Right renal pelvis (tissue), 4 donors: ENCODE measurements at places on chromosomes 5 and 9. TPM values are rescaled to one million over a fixed set of nuclear protein-coding genes. Genes with fewer than 3 reads are reported as not detected.

- DNase-seq: no peak
Measured at GRCh38 chr5:88045931-88046461, 222.6 kb downstream of the TMEM161B start.

Gene PRRX2
- 1.1 TPM for polyA plus RNA-seq

DNA sequence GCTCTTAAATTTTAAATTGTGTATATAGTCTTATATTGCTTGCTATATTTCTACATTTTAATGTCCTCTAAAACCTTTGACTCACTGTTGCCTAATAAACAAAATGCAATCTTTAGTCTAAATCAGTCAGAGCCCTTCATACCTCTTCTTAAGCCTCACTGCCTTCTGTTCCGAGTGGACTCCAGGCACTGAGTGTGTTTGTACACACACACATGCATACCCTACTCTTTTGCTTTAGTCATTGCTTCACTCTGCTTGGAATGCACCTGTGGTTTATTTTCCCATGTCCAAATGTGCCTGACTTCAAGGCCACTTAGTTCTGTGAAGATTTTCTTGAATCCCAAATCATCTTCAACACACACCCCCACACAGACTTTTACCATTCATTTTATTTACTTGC, 60.9 kb downstream of the SLC12A2 start:
- DNase-seq: no peak

Gene CATSPER3
- polyA plus RNA-seq: 1.1 TPM

DNA sequence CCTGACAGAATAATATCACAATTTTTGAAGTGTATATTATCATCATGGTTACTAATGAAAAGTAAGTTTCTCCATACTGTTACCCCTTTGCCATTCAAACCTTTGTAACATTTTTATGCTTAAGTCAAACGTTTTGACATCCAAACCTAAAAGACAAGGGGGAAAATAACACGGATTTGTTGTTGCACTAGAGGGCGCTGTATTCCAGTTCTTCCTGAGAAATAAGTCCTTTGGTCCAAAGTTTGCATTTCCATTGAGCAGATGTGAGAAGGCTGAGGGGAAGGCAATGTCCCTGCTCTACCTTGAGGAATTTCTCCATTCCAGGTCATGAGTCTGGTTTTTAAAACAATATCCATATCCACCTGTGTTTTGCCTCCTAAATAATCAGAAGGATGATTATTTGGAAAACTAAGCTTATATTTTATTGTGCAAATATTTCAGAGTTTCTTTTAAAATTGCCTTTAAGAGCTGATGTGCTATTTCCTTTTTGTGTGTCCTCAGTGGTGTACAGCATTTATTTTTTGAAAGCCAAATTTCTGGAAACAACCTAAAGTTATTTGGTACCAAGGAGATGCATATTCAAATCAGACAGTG, 9.7 kb downstream of the LECT2 start:
- DNase-seq: peak; percentile 56

DNA sequence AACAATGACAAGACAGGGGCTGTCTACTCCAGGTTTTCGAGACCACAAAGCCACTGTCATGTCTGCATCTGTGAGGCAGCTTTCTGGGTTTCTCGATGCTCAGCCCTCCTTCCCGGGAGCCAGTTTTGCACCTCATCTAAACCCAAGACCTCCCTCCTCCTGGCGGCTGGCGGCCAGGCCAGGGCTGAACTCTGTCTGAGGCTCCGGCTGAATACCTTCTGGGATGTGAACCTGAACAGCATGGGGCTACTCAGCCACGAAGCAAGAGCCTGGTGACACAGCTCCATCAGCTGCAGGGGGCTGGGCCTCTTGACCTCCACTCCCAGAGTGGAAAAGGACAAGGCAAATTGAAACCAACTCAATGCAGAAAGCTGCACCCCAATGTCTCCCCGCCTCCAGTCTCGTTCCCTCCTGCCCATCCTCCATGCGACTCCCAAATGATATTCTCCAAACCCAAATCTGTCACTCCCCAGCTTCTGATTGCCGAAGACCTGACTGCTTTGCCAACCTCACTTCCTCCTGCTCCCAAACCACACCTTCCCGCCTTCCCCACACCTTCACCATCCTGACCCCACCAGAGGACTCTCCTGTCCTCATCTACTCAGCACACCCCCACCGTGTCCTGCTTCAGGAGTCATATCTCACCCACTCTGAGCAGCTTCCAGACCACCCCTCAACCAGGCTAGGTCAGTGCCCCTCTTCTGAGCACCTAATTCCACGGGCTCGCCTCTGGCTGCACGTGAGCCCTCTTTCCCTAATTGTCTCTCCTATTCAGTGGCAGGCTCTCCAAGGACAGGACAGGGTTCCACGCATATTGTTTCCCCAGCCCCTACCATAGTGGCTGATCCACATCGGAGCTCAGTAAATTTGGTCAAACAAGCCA, 4.5 kb downstream of the ANKS6 start:
- no peak for DNase-seq

- DNase-seq: no peak
Measured at GRCh38 chr5:103353581-103353980, 95.0 kb downstream of the MACIR start.

- no peak for DNase-seq
Measured at GRCh38 chr9:79149585-79149984, 422.2 kb upstream of the TLE4 start.

GRCh38 chr5:33073881-33074327, 362.8 kb downstream of the NPR3 start:
- DNase-seq: no peak

DNA sequence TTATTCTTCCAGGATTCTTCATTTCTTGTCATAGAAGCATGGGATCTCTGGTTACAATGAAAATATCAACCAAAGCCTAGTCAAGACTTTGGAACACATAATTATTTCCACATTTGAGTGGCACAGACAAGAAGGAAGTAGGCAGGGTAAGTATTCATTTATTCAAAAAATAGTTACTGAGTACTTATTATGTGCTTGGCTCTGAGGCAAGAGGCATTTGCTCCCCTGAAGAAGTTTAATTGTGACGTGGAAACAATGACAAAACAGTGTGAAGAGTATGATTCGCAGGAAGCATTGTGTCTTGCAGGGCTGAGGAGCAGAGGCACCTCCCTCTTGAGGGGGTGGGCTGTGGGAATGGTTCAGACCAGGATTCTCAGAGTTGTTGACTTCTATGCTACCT, 45.0 kb upstream of the TNFSF15 start:
- DNase-seq: no peak

- DNase-seq: no peak
Measured at GRCh38 chr5:159430361-159431012, 100.2 kb upstream of the IL12B start.

- no peak for DNase-seq
Measured at GRCh38 chr9:2125906-2126305, 110.8 kb downstream of the SMARCA2 start.

Gene ACOT12
- polyA plus RNA-seq: 0.43 TPM

DNA sequence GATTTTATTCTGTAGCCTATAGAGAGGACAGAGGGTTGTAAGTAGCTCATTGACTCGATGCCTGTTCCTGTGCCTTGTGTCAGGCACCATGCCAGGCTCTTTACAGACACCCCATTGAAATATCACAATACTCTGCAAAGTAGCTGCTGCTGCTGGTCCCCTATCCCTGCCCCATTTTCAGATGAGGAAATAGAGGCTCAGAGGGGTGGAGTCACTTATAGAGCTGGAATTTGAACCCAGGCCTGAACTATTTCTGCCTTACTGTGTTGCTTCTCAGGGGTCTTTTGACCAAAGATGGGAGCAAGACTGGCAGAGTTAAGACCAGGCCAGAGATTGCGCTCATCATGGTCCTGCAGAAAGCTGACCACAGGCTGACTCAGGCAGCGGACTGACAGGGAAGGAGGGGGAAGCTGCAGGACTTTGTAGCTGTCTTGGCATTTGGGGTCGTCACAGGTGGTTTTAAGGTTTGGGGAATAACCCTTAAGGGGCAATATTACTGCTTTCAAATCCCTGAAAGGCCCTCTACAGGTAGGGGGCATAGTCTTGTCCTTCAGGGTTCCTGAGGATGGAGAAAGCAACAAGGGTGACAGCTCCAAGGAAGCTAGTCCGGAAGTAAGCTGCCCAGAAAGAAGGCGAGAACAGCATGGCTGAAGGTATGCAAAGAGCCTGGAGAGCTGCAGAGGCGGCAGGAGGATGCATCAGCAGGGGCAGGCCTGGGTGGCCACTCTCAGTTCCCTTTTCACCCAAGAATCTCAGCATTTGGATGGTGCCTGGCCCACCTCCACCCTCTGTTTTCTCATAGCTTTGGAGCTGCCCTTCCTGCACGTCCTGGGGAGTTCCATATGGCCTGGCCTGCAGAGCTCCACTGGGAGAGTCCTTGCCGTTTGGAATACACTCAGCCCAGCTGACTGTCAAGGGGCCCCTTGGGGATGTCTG, 18.3 kb upstream of the NDST1 start:
- no peak for DNase-seq

GRCh38 chr5:95647886-95648860, 1.6 kb downstream of the RFESD start:
- DNase-seq: no peak

DNA sequence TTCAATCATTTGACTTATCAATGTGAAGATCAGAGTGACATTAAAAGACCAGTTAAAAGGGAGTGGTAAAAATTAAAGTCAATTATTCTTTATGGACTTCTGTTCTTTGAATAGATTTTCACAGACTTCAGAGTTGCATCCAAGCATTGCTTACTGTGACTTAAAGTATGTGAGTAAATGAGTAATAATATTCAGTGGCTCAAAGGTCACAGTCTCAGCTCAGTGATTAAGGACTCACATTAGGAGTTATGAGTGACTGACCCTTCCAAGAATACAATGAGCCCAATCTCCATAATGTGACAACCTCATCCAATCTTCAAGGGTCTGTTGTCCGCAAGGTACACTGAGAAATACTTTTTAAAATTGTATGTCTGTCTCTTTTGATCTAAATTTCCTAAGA, 811.2 kb downstream of the BRINP1 start:
- DNase-seq: no peak
